Mammary epithelial cell (primary cell): ENCODE measurements at places on chromosomes 7 and 10.

DNA sequence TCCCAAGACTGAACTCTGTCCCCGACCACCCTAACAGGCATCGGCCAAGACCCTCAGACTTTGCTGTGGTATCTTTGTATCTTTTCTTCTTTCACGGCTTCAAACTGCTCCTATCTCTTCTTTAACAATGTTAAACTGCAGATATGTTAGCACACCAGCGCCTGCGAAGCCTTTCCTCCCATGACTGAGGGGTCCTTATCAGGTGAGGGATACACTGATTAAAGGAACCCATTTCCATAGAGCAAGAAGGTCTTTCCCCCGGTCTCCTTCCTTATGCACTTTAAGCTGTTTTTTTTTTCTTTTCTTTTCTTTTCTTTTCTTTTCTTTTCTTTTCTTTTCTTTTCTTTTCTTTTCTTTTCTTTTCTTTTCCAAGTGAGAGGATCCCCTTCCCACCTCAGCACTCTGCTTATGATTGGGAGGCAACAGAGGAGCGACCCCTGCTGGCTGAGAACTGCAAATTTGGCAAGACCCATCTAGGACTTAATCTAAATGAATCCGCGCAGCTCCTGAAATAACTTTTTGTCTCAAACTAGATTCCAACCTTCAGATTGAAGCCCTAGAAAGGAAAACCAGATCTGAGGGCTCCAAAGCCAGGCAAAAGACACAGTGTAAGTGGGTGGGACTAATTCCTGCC is 109.9 kb downstream of the ITGB8 start:
- no peak for DNase-seq

DNA sequence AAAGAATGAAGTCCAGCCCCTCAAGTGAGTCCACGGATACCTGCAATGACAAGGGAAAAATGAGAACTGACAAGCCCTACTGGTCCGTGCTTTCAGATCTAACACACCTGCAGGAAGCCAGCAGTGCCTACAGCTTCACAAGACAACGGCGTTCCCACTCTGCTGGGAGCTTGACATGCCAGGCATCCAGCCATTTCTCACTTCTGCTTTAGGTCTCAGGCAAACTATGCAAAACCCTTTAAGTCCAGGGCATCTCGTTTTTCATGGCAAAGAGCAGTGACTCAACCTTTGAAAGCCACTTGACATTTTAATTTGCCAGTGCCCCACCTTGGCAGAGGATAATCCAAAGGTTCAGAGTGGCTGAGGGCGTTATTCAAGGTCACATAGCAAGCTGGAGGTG is 49.1 kb upstream of the GPAM start:
- no peak for DNase-seq

GRCh38 chr10:117004227-117005025 is 561 bp downstream of the SHTN1 start:
- DNase-seq: peak; percentile 51

DNA sequence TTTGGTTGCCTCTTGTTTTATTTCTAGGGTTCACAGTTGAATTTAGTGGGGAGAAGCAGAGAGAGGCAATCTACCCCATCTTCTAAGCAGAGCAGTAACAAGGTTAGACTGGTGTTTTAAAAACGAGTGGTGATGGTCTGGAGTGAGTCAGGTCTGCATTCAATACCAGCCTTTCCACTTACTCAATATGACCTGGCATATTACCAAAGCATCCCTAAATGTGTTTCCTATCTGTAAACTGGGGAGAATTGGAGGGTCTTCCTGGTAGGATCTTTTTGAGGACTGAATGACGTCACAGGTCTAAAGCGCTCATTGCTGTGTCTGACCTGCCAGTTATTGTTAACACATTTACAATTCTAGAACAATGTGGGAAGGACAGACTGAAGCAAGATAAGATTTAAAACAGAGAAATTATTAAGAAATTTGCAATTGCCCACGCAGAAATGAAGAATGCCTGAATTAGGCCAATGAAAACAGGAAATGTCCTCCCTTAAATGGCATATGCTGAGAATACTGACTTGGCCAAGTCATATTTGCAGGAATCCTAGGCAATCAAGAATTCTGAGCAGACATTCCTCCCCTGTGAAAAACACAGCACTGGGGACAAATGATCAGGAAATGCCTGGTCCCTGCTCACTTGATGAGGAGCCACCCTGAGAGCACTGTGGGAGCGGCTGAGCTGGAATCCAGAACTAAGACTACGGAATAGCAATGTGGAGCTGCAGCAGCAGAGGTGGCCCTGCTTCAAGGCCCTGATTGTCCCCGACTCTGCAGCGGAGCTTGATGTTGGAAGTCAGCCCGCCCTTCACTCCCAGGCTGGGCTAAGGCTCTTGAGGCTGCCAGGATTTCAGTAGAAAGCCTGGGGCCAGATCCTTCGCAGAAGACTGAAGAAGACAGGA is 184.5 kb upstream of the CXCL12 start:
- DNase-seq: no peak

DNA sequence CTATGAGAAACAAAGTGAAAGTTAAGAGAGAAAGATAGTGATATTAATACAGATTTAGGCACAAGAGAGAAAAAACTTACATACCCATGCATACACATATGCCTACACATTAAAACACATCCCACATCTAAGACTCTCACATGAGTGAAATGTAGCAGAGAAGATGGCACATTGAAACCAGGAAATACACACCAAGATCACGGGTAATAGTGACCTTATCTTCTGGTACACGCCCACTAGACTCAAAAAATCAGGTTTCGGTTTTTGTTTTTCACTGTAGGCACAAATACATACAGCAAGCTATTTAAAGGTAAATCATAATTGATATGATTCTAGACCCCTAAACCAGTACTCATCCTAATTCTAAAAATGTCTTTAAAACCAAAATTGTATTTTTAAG is 225.2 kb upstream of the TAC1 start:
- no peak for DNase-seq

- no peak for DNase-seq
Measured at GRCh38 chr10:100024748-100025147, 15.0 kb upstream of the DNMBP start.

DNA sequence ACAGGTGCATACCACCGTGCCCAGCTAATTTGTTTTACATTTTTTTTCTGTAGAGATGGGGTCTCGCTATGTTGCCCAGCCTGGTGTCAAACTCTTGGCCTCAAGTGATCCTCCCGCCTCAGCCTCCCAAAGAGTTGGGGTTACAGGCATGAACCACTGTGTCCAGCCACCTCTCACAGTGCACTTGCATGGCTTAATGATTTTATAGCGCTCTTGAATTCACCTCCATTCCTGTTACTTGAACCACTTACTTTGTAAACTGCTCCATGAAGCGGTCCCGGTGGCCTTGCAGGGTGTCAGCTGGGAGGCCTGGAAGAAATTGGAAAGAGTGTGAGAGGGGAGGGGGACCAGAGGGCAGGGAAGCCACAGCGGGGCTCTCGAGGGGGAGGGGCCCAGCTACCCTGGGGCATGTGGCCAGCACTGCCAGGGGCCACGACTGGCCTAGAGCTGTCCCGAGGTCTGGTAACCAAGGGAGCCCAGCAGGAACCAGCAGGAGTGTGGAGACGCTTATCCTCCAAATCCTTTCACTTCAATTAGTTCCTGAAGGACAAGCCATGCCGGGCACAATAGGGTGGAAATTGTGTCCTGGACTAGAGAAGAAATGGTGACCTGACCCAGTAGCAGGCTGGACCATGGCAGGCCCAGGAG is 76.0 kb downstream of the SPDYE5 start:
- DNase-seq: no peak

DNA sequence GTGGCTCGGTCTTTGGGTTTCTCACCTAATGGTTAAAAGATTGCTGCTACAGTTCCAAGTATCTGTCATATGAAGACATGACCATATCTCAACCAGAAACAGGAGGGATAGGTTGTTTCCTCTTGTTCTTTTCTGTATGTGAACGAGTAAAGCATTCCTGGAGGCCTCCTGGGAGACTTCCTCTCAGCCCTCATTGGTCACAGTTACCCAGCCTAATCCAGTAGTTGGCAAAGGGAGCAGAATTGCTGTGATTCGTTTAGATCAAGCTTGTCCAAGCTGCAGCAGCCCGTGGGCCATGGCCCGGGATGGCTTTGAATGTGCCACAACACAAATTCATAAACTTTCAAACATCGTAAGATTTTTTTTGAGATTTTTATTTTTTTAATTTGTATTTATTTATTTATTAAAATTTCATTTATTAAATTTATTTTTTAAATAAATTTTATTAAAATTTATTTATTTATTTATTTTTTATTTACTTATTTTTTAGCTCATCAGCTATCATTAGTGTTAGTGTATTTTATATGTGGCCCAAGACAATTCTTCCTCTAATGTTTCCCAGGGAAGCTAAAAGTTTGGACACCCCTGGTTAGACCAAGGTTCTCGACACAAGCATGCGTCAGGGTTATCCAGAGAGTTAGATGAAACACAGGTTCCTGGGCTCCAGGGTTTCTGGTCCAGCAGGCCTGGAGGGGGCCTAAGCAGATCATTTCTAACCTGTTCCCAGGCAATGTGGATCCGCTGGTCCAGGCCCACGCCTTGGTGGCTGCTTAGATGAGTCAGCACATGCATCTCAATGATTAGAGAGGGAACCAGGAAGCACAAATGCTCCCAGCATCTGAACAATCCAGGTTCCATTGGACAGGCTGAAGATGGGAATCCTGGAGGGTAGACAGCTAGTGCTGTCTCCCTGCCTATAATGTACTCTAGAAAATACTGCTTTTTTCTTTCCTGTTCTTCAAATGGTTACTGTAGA is 25.6 kb downstream of the CDC123 start:
- DNase-seq: peak; percentile 6

- peak; percentile 21 for DNase-seq
Measured at GRCh38 chr7:83524277-83525075, 124.5 kb downstream of the SEMA3E start.

DNA sequence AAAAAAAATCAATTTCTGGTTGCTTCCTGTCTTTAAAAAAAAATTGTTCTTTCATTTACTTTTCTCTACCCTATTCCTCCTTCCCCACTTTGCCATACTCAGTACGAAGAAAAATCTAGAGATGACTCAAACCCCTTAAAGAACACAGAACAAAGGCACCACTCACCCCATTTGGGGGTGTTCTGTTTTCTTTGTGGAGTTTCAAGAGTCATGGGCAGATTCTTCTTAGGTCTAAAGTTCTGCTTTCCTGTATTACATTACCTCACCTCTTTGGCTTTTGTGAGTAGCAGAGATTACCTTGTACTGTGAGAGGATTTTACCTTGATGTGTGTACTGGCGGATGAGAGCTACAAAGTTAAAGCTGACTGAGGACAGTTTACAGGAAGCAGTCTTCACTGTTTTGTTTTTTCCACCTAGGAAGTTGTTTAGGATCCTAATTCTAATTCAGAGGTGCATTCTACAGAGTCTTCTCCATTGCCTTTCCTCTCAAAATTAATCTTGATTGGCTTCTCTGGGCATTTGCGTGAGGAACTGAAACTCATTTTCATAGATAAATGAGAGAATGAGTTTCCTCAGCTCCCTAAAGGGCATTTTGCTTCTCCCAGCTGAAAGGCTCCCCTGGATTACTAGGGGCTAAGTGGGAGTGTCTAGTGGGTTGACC is 20.7 kb downstream of the AVL9 start:
- peak; percentile 89 for DNase-seq

DNA sequence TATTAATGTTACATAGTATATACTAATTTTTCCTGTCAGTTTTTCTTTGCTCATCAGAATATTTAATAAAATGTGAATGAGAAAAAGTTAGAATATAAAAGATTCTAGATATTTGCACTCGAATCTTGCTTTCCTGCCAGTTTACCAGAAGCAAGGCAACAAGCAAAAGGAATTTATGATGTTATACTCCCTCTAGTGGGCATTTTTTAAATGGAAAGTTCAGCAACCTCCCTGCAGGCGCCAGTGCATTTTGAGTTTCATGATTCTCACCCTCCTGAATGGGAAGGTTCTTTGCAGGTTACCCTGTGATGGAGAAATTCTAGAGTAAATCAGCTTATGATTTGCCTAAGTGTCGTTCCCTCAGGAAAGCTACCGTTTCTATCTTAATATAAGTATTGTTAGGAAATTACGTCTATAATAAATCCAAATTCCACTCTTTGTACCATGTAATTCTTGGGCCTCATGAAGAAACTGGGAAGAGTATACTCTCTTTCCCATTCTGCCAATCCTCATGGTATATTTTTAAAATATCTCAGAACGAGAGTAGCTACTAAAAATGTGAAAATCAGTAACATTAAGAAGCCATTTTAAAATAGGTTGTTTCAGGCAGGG is 350.0 kb downstream of the CRPPA start:
- DNase-seq: peak; percentile 32

- no peak for DNase-seq
Measured at GRCh38 chr7:113109718-113110117, 8.6 kb downstream of the SMIM30 start.

DNA sequence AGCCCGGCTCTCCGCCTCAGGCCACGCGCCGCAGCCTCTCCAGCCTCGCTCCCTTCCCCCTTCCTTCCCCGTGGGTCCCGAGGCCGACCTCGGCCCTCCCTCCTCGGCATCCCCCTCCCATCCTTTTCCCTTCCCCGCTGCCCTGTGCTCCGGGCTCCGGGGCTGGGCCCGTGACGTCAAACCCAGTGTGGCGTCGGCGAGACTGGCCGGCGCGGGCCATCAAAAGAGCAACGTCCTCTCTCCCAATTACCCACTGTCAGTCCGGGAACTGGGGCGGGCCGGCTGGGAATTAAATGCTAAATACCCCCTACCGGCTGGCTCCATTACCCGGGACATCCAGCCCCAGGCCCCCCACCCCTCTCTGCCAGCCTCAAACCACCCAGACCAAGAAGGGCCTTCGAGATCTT is 2.6 kb upstream of the GATA3 start:
- peak; percentile 66 for DNase-seq

DNA sequence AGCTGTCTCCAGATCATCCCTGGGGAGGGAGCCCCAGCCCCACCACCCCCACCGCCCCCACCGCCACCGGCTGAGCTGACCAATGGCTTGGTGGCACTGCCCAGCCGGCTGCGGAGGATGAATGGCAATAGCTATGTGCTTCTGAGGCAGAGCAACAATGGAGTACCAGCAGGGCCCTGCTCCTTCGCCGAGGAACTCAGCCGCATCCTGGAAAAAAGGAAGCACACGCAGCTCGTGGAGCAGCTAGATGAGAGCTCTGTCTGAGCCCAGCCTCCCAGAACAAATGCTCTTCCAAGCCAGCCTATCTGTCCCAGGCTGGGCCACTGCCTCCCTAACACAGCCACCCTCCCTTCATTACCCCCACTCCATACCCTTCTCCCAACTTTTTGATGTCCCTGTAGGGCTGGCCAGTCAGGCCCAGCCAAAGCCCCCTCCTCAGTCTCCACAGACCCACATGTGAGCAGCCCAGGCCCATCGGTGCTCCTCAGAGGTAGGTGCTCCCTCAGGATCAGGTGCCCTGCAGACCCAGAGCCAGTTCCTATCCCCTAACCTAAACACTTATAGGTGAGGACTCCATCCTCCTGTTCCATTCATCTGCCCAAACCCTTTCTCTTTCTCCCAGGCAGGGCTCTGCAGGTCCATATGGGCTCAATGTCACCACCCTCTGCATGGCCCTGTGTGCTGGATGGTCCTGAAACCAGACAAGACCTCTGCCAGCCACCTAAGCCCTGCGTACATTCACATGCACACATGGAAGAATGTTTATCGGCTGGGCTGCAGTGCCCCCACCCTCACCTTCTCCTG is 3.2 kb downstream of the MRPL43 start:
- DNase-seq: no peak

GRCh38 chr7:47066976-47067614 is 514.8 kb downstream of the TNS3 start:
- DNase-seq: no peak
